ENCODE measurements at places on chromosomes 1 and 21.

DNA sequence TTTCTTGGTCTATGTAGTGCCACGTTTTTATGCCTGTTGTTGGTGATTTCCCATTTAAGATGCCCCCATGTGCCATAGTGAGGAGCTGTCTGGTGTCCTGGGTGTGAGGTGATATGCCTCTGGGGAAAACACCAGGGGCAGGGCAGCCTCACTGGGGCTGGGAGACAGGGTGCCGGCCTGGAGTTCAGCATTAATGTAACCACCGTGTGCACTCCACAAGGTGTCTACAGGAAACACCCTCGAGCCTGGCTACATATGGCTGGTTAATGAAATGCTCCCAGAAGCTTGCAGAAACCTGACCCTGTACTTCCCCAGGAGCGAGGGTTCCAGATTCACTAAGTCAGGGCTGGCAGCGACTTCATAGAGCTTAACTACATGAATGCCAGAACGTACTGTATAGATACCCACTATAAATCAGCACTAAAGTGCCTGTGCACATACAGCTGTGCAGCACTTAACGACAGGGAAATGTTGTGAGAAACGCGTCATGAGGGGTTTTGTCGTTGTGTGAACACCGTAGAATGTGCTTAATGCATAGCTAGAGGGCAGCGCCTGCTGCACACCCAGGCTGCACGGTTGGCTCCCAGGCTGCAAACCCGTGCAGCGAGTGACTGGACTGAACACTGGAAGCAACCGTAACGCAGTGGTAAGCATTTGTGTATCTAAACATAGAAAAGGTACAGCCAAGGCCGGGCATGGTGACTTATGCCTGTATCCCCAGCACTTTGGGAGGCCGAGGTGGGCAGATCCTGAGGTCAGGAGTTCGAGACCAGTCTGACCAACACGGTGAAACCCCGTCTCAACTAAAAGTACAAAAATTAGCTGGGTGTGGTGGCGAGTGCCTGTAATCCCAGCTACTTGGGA lies 10.4 kb downstream of the TFF2 start:
- no peak for DNase-seq

DNA sequence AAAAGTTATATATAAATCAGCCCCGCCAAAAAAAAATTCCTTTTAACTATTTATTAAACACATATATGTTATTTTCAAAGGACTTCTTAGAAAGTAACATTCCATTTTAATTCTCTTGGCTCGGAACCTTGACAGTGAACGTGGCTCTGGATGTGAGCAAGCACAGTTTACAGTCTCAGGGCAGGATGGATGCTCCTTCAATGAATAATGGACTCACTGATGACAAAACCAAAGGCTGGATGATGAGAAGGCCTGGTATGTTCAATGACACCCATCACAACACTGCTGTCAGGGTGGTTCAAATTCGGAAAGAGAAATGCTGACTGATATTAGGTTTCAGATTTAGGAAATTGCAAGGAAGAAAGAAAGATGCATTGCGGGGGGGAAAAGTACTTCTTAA lies 148.8 kb downstream of the SIPA1L2 start:
- DNase-seq, result no peak

- no peak for DNase-seq
Observed at GRCh38 chr1:37730376-37730775, 34.5 kb downstream of the EPHA10 start.

GRCh38 chr1:244918421-244919319 lies 54.3 kb upstream of the HNRNPU start:
- DNase-seq, result peak; percentile 77

DNA sequence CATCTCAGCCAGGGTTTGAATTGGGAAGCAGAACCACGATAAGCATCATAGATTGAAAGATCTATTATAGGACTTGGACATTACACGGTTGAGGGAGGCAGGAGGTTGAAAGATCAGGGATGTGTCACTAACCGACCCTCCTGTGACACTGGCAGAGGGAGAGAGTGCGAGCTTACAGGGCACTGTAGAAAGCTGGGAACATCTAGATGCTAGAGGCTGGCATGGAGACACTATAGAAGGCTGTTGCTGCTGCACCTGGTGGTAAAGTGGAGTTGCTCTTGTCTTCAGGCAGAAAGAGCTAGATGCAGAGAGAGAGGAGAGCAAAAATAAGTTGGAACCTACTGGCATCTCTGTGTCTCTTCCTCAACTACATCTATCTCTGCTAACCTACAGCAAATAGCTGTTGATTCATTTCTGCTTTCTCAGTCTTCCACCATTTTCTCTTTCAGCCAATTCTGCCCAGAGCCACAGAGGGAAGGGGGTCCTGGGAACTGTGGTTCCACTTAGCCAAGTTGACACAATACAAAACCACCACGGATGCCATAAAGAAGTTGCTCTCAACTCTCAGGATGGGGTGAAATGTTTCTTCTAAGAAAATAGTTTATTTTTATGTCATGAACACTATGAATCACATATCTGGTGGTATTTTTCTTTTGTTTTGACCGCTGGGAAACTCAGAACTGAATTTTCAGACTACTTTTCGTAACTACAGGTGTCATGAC lies 155.9 kb downstream of the ZNF281 start:
- DNase-seq, result no peak

DNA sequence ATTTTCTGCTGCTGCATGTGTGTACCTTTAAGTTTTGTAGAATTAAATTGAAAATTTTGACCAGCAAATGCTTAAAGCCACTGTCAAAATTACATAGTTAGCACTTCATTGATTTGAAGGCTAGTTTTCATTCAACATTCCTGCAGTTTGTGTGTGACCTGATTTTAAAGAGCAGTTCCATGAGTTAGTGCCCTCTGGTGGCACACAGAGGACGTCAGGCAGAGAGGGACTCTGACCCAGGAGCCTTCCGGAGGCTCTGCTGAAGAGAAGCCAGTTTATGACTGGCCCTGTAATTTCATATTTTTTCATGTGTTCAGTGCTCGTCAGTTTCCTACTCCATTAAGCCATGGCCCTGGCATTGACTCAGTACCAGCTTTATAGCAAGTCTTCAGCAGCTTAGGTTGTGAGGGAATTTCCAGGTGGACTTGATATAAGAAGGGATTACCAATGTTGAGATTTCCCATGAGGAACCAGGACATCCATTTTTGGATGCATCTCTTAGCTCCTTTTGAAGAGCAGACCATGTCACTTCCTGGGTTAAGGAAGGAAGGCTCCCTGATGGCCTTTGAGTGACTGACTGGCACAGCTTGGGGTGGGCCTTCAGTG lies 104.7 kb downstream of the CAMTA1 start:
- peak; percentile 31 for DNase-seq

- DNase-seq, result no peak
Observed at GRCh38 chr1:81802707-81803430, 2.1 kb downstream of the ADGRL2 start.

DNA sequence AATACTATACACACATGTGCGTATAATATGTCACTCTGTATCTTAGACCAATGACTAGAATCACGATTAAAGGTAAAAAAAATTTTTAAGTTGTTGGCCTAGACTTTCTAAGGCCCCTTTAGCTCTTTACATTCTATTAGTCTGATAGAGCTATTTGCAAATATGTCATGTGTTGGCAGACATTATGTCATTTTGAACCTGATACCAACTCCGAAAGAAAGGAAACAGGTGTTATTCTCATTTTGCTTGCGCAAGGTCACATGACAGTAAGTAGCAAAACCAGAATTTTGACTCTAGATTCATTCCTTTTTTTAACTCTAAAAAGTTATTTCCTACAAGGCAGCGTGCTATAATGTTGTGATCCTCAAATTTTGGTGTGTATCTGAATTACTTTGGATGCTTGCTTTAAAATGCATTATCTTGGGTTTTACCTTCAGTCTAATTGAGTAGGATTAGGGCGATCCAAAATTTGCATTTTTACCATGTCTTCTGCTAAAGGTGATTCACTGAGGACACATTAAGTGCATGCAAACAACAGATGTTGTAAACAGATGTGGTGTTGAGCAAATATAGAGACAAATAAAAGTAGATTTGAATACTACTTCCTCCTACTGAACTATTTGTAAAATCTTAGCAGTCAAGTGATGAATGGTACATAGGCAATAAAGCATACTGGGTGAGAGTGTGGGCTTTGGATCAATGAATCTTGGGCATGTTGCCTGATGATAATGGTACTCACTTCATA lies 63.5 kb upstream of the KIAA1614 start:
- DNase-seq, result no peak

GRCh38 chr1:66693856-66694255 lies 58.4 kb upstream of the DYNLT5 start:
- DNase-seq, result no peak

- DNase-seq, result no peak
Observed at GRCh38 chr1:65097076-65097475, 50.9 kb upstream of the AK4 start.

- DNase-seq, result no peak
Observed at GRCh38 chr1:225471453-225472301, 43.8 kb upstream of the LBR start.

GRCh38 chr1:209430821-209431259 lies 152.7 kb upstream of the CAMK1G start:
- DNase-seq, result no peak

DNA sequence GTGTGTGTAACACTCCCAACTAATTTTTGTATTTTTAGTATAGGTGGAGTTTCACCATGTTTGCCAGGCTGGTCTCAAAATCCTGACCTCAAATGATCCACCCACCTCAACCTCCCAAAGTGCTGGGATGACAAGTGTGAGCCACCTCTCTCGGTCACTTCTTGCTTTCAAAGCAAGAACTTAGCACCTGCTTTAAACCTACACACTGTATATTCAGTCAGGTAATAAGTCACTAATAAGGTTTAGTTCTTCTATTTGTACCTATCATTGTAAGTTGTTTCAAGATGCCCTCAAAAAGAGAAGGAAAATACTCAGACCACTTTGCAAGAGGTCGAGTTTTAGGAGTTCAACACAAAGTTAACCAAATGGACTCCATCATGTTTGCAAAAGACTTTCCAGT lies 431.3 kb downstream of the MRPL39 start:
- no peak for DNase-seq

GRCh38 chr1:201767339-201767738 lies 61.6 kb upstream of the IPO9 start:
- no peak for DNase-seq

DNA sequence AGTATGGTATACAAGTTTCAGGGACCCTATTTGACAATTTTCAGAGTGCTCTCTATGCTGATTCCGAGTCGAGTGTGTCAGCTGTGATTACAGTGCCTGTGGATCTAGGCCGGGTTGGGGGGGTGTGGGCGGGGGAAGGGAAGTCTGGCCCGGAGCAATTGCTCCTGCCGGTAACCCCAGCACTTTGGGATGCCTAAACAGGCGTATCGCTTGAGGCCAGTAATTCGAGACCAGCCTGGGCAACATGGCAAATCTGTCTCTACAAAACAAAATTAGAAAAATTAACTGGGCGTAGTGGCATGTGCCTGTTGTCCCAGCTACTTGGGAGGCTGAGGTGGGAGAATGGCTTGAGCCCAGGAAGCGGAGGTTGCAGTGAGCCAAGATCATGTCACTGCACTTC lies 1.6 kb upstream of the IL10RB start:
- no peak for DNase-seq

DNA sequence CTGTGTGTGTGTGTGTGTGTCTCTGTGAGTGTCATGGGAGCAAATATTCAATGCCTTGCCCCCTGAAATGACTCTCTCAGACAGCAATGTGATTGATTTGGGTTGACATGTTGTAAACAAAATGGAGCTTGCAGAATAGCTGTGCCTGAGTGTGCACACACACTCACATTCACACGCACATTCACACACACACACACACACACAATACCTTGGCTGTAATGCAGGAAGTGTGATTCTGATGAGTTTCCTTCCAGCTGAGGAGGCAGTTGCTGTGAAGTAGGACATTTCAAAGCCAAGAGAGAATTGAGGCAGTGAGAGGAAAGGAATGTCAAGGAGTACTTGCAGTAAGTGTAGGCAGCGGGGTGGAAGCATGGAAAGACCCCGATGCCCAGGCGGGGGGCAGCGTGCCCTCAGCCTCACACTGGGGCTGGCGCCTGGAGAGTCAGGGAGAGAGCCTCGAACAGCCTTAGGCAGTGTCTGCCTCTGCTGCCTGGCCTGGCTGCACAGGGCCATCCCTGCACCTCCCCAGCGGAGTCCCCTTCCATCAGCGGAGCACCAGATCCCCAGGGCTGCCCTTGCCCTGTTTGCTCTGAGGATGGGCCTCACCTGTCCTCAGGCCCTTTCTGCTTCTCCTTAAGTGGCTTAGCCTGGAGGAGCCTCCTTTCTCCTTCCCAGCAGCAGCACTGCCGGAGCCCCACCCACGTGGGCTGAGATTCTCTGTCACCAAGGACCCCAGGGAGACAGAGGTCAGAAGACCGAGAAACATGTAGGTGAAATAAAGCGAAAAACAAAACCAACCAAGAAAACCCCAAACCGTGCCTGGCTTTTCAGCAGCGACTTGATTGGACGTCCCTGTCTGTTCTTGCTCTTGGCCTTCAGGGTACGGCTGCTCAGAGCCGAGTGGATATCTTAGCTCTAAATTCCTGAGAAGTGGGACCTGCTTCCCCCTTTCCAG lies 9.2 kb downstream of the VASH2 start:
- no peak for DNase-seq

DNA sequence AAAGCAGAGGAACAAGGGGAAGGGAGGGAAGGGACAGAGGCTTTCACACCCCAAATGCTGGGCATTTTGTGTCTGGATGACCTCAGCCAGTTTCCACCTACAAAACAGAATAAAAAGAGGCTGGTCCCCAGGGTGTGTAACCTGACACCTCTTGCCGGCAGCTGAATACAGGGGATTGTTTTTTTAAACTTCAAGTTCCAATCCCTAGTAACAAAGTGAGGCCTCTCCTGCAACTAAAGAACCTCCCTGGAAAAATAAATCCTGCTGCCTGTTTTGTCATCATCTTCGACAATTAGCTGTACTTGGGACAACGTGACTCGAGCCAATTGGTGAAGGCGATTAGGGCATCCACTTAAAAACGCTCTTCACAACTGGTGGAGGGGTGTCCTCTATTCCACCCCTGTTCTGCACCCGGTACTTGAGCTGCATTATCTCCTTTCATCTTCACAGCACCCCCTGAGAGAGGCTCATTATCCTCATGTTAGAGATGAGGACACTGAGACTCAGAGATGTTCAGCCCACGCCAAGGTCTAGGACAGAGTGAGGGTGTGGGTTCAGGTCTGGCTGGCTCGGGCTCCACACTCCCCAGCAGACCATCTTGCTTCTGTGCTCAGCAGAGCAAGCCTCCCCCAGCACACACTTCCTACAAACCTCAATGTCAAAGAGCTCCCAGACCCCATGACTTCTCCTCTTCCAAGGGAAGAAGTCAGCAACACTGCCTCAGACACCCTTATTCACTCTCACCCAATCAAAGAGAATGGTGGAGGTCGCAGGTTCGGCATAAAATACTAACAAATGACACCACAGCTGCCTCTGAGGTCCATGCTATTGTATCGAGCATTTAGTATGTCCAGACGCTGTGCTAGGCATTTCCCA lies 15.2 kb downstream of the ITPKB start:
- DNase-seq, result no peak

GRCh38 chr1:3697810-3698209 lies 45.5 kb downstream of the TP73 start:
- DNase-seq, result no peak

DNA sequence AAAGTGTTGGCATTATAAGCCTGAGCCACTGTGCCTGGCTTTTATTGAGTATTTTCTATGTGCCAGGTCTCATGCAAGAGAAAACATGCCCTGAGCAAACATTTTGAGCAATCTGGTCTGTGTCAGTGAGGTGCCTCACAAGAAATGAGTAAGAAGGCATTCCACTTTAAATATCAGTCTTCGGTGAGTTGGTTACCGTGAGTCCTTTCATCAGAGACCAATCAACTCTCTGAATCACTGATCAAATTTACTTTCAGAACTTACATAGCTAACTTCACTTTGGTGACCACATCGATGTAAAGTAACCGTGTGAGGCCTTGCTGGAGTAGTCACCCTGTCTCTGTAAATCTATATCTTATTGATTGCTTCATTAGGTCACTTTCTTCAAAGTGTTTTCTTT lies 14.3 kb upstream of the DDX59 start:
- no peak for DNase-seq
